Endothelial cell of umbilical vein (primary cell): ENCODE measurements at places on chromosomes 16 and 17. TPM values are rescaled to one million over a fixed set of nuclear protein-coding genes. Genes with fewer than 3 reads are reported as not detected.

Gene VWA3A
- polyA plus RNA-seq, result 0.02 and 0.12 TPM in 2 replicates

Gene ABCC3
- 2.6 and 4.2 TPM in 2 replicates for polyA plus RNA-seq

Gene PDE6G
- polyA plus RNA-seq, result 3.7 and 5.1 TPM in 2 replicates

Gene STH
- polyA plus RNA-seq, result not detected in 2 replicates

- DNase-seq, result peak; percentile 31
Measured at GRCh38 chr16:88769617-88770460, 15.2 kb downstream of the PIEZO1 start.

DNA sequence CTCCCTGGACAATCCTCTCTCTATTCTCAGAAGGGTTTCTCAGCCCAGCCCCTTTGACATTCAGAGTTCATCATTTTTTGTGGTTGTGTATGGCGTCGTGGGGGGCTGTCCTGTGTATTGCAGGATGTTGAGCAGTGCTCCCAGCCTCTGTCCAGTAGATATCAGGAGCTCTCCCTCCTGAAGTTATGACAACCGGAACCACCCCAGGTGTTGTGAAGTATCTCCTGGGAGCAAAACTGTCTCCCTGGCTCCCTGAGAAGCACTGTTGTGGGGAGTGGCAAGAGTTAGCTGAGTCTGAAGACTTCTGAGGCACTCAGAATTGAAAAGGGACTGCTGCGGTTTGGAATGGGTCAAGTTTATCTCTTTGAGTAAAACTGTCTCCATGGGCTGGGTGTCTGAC is 55.9 kb upstream of the MGAT5B start:
- no peak for DNase-seq

DNA sequence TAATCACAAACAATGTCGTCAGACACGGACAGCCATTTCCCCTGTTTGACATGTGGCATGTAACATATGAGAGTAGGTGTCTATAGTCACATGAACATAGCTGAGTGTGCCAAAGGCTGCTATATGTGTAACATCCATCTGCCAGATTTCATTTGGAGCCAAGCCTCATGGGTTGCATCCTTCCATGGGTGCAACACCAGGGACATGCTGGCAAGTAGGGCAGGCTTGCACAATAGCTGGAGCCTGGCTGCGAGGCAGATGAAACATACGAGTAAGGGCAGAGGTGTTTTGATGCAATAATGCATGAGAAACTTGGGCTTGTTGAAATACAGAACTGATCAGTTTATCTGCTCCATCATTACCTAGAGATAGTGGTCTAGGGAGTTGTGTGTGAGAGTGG is 9.0 kb upstream of the ZNF689 start:
- DNase-seq, result no peak

DNA sequence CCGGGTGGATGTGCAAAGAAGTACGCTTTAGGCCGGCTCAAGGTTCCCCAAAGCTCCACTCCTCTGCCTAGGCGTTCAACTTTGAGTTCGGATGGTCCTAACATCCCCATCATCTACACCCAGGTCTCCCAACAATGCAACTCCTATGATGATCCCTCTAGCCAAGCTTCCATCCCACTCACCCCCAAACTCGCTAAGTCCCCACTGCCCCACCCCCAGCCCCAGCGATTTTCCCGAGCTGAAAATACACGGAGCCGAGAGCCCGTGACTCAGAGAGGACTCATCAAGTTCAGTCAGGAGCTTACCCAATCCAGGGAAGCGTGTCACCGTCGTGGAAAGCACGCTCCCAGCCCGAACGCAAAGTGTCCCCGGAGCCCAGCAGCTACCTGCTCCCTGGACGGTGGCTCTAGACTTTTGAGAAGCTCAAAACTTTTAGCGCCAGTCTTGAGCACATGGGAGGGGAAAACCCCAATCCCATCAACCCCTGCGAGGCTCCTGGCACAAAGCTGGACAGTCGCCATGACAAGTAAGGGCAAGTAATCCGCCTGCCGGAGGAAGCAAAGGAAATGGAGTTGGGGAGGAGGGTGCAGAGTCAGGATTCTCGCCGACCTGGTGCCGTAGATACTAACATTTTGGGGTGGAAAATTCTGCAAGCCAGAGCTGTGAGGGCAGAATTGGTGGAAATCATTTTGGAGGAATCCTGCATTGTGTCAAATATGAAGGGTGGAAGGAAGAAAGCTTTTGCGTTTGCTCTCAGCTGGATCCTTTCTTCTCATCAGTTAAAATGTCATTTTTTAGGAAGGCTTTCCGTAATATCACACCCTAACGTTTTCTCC is at the start of gene TP53:
Gene TP53, minus strand, starts transcription at position 419 of the 836 bp plus-strand sequence. CDS start 10,896 bp downstream, outside the sequence.
- peak; percentile 94 for DNase-seq

GRCh38 chr16:89397331-89397861 is 93.0 kb downstream of the ANKRD11 start:
- DNase-seq, result no peak
